ENCODE measurements at places on chromosomes 5 and 9.

DNA sequence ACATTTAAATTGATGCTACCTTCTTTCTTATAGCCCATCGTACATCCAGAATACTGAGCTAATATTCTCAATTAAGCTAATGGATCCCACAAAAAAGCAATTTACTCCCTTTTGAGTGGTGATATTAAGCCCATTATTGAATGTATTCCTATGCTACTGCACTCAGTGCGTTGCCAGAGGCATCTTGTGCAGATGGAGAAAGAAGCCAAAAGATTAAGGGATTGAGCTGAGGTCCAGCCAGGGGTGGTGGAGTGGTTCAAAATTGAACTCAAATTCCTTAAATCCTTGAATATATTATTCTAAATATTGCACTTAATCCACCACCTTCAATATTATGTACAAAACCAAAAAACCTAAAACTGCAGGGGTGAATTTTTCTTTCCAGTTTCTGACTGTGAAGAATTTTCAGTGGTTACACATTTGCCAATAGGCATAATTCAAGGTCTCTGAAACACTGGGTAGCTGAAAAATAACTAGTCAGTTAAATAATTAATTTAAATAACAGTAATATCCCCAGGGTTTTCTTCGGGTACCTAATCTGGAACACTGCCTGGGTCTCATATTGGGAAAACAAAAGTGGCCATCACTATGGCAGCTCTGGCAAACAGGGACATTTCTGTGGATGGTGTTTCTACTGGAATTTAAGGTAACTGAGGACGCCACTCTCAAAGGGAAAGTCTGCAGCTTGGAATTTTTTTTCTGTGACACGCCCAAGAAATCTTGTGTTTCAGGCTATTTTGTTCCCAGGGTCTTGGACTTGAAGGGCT lies 6.2 kb upstream of the LIFR start:
- no peak for DNase-seq

DNA sequence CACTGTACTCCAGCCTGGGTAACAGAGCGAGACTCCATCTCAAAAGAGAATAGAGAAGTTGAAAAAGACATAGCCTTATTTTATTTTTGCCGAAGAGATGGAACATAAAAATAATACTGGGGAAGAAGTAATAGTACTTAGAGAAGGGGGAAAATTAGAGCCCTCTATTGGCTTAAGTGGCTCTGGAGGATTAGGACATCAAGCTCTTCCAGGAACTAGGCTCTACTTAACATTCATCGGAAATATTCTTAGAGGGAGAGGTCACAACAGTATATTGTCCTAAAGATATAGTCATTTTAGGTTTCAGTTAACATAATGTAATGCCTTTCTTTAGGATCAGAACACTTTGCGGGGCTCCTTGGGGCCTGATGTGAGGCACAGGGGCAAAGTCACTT lies 86.0 kb upstream of the PLPP1 start:
- no peak for DNase-seq

DNA sequence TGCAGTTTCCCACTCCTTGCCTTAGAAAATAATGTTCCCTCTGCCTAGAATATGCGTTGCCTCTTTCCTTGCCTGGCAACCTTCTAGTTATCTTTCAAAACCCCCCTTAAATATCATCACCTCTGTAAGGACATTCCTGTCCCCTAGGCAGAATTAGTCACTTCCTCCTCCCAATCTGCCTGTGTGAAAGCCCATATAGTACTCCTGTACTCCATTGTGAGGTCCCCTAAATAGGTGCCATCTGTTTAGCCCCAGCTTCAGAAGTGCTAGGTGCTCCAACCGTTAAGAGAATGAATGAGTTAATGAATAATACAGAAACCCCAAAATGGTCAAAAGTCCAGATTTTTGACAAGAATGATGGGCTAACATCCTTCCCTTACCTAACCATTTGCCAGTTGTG lies 181.4 kb downstream of the GDNF start:
- no peak for DNase-seq

DNA sequence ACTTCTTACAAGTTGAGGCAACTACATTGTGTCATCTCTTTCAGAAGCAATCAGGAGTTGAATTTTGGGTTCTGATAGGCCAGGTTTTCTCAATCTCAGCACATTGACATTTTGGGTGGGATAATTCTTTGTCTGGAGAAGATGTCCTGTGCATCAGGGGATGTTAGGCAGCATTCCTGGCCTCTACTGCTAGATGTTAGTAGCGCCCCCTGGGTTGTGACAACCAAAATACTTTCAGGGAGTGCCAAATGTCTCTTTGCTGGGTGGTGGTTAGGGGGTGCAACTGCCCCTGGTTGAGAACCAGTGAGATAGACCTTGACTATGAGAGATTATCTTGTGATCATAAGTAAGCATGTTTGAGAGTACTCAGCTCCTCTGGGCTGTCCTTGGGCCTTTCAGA lies 164.3 kb upstream of the KLF9 start:
- DNase-seq: no peak

GRCh38 chr5:73940801-73941200 lies 314.8 kb downstream of the ARHGEF28 start:
- no peak for DNase-seq

GRCh38 chr9:102185962-102186361 lies 447.5 kb upstream of the GRIN3A start:
- DNase-seq: no peak

GRCh38 chr9:20732118-20732517 lies 48.1 kb downstream of the FOCAD start:
- no peak for DNase-seq

GRCh38 chr9:71506821-71507220 lies 261.5 kb downstream of the CEMIP2 start:
- no peak for DNase-seq

GRCh38 chr9:93256878-93257807 lies 73.2 kb downstream of the WNK2 start:
- DNase-seq: no peak

DNA sequence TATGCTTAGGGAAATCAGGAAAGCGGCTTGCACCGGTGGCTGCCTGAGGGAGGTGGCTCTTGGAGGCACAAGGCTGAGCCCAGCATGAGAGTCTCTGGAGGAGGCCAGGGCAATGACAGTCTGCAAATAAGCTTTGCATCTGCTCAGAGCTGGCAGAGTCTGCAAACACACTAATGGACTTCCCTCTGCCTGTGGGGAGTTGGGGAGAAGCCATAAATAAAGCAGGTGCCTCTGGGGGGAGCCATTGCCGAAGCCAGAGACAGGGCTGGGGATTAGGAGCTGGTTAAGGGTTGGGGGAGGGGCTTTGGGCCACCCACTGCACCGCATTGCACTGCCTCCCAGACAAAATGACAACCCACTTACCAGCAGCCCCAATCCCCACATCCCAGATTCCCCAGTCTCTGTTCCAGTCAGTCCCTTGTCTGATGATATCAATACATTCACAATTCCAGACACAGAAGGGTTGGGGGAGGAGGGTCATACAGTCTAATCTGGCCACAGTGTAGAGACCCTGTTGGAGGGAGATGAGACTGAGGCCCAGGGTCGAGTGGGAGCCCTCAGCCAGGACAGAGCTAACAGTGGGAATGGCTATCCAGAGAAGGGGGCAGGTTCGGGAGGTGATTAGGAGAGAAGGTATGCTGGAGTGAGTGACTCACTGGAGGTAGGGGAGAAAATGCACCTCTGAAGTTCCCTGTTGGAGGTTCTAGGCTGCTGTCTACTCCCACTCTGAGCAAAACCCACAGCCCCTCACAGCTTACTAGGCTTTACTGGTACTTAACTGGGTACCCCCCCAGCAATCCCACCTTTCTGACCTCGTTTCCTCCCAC lies 53.7 kb downstream of the PAX5 start:
- peak; percentile 38 for DNase-seq

DNA sequence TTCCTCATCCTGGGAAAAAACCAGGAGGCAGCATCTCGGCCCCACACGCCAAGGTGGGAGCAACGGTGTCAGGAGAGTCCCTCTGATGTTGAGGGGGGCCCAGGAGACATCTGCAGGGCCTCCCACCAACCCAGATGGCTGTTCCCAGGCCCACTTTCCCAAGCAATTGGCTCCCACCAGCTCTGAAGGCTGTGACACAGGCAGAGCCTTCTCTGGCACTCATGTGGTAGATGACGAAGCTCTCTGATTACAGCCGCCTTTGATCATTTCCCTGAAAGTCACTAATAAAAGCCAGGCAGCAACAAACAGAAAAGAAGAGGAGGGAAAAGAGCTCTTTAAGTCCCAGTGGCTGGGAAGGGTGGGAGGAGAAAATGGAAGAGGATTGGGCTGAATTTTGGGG lies 226.5 kb downstream of the CDK5RAP2 start:
- no peak for DNase-seq

GRCh38 chr5:131441184-131441583 lies 177.3 kb downstream of the CDC42SE2 start:
- no peak for DNase-seq

GRCh38 chr9:137774775-137775386 lies 102.7 kb upstream of the CACNA1B start:
- no peak for DNase-seq
